ENCODE measurements at places on chromosomes 3 and 15.

DNA sequence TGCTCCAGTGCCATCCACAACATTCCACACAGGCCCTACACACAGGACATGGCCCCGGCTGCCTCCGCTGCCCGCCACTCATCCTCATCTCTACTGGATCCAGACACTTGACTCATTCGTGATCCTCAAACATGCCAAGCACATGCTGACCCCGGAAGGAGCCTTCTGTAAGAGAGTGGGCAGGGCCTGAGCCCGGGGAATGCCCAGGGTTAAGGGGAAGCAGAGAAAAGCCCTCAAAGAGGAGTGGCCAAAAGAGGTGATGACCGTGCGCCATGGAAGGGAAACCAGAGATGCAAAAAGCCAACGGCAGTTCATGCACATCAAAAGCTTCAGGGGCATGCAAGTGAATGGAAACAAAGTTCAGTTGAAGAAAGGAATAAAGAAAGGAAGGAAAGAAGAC lies 46.1 kb downstream of the RFTN1 start:
- DNase-seq: no peak

DNA sequence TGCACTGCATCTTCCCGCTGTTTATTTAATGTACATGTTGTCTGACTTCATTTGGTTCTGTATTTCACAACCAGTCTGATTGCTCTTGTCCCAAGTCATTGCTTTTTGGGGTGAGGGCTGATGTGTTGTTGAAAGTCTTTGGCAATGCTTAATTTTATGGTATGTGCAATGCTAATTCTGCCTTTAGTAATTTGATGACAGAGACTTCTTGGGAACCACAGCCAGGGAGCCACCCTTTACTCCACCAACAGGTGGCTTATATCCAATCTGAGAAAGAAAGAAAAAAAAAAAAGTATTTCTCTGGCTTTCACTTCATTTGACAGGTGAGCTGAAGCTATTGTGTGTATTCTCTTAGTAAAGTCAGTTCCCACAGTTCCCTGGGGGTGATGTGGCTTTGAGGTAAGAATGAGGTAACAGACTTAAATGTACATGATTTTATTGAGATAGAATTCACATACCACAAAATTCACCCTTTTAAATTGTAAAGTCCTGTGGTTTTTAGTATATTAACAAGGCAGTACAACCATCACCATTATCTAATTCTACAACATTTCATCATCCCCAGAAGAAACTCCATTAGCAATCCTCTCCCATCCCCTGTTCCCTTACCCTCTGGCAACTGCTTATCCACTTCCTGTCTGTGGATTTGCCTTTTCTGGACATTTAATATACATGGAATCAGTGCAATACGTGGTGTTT lies 97.3 kb downstream of the SLCO3A1 start:
- no peak for DNase-seq

DNA sequence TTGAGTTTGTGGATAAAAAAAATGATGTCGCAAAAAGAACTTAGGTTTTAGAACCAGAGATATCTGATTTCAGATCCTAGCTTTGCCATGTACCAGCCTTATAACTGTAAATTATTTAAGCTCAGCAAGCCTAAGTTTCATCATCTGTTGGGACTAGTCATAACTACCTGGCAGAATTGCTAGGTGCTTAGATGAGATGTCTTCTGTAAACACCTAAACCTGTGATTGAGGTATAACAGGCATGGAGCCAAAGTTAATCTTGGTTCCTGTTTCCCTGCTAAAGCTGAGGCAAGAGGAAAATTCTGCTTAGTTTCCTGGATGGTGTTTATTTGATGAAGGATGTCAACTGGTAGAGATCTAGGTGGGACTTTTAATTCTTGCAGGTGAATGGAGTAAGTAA lies 331.3 kb upstream of the RBMS3 start:
- no peak for DNase-seq

DNA sequence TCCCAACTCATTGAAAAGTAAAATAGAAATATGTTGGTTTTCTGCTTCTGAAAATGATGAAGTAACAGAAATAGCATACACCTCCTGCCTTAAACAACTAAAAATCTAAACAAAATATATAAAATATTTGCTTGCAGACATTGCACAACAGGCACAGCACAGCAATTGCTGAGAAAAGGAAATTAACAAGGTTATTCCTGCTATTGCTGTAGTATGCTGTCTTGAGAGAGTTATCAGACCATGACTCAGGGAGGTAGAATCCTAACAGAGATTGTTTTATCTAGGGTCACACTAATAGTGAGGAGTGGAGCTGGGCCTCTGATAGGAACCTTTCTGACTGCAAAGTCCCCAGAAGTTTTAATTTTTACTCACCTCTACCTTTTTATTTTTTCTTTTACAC lies 72.6 kb downstream of the ZBTB20 start:
- no peak for DNase-seq

GRCh38 chr3:48429960-48430707 lies at the start of gene PLXNB1:
Gene PLXNB1, minus strand, starts transcription at chr3:48430086. Its CDS starts 5,475 bp downstream, at chr3:48424611.
- no peak for DNase-seq

DNA sequence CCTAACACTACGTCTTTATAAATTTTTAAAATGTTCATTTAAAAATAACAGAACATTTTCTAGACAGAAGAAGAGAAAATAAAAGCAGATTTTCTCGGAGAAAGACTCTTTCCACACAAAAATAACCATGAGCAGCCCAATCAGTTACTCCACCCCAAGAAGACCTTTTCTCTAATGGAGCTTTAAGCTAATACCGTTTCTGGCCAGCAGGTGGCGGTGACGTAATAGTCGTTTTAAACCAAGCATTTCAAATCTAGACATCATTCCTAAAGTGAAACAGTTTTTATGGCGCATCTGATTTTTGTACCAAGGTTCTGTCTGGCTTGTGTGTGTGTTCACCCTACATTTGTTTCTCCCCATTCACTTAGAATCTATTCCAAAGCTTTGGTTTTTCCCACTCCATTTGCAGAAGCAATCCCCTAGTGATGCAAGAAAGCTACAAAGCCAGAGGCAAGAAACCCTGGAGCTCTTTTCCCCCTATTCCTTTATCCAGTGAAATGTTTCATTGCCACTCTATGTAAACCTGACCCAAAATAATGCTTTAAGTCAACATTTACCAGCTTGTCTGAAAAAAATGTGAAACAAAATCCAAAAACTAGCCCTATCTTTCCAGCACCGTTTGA lies 336.7 kb upstream of the IGF1R start:
- DNase-seq: no peak

DNA sequence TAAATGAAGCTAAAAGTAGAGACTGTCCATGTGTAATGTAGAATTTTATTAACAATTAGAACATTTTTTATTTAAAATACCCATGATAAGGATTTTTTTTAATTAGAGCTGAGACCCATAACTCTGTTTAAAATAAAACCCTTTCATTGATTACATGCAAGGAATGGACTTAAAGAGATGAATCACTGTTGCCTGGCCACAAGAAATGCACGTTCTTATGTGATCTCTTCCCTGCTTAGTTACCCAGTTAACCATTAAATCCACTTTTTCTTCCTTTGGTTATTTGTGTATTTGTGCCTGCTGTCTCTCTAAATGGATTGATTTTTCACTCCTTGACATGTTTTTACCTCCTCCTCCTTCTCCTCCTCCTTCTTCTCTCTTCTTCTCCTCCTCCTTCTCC lies 83.3 kb upstream of the SLITRK3 start:
- DNase-seq: no peak

GRCh38 chr3:9130345-9131305 lies 118.8 kb downstream of the SRGAP3 start:
- DNase-seq: no peak

- DNase-seq: no peak
These were observed 336.8 kb downstream of the PLCL2 start for GRCh38 chr3:17221529-17221928.

GRCh38 chr3:152466784-152467183 lies 198.1 kb downstream of the MBNL1 start:
- DNase-seq: peak; percentile 10

DNA sequence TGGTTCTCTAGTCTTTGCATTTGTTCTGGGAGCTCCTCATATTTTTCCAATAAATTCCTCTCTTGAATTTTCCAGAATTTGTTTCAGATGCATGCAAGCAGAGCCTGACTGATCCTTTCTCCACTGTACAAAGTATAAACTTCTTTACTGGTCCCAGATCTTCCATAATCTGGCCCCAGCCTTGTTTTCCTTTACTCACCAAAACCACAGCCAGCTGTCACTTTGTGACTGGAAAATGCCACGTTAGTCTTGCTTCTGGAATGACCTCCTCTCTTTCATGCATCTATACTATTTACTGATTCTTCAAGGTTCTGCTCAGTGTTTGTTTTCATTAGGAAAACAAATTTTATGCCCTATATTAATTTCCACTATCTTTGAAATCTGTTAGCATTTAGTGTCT lies 60.4 kb upstream of the SPPL2A start:
- no peak for DNase-seq

GRCh38 chr3:43872901-43873300 lies 182.2 kb downstream of the ABHD5 start:
- no peak for DNase-seq

- DNase-seq: no peak
These were observed 352.1 kb downstream of the MECOM start for GRCh38 chr3:169311381-169311780.

DNA sequence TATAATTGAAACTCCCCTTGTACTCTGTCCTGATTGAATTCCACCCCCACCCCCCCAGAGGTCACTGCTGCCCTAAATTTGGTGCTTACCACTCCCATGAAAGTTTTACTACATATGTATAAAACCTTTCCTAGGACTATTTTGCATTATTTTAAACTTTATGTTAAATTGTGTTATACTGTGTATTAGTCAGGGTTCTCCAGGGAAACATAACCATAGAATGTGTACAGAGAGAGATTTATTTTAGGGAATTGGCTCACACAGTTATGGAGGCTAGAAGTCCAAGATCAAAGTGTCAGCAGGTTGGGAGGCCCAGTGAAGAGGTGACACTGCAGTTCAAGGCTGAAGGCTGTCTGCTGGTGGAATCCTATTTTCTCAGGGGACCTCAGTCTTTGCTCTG lies 29.2 kb downstream of the BFSP2 start:
- DNase-seq: no peak

- DNase-seq: no peak
These were observed 19.2 kb downstream of the DZIP3 start for GRCh38 chr3:108608750-108609149.

DNA sequence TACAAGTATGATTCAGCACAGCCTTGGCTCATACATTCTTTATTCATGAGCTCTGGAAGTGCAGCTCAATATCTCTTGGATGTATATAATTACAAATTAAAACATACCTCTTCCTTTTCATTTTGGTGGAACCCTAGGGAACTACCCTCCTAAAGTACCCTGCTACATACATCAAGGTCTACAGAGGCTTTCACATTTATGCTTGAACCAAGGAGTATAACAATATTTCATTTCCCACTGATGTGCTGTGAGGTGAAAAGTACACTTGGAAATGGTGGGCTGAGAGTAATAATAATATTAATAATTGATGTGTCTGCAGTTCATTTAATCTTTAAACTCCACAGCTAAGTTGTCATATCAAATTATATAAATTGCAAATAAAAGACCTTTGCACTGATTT lies 142.2 kb upstream of the LRRC3B start:
- no peak for DNase-seq

DNA sequence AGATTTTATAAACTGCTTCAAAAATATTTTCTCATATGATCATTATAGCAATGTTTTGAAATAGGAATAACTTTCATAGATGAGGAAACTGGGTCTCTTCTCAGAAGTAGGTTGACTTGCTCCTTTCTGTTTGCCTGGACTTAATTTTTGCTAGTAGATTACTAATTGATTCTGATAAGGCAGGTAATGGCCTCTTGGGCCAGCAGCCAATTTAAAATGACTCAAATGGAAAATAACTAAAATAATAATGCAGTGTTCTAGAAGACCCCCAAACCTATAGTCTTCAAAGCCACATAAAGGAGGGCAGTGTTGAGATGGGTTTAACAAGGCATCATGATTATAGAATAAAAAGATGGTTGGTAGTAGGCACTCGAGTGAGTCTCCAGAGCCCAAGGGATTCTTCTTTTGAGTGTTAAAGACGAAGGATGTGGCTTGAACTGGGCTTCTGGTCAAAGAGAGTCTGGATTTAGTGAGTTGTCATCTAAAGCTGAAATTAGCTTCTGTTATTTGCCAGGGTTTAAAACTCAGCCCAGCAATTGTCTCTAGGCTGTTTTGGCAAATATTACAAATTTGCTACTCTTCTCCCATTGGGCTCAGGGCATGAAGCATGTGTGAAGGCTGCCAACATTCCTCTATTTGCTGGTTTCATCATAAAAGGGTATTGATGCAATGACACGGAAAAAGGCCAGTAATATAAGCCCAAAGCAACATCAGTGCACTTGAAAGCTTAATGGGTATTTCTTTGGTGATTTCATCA lies 297.1 kb upstream of the MEIS2 start:
- DNase-seq: no peak

GRCh38 chr3:66487465-66487864 lies 13.4 kb downstream of the LRIG1 start:
- DNase-seq: no peak

DNA sequence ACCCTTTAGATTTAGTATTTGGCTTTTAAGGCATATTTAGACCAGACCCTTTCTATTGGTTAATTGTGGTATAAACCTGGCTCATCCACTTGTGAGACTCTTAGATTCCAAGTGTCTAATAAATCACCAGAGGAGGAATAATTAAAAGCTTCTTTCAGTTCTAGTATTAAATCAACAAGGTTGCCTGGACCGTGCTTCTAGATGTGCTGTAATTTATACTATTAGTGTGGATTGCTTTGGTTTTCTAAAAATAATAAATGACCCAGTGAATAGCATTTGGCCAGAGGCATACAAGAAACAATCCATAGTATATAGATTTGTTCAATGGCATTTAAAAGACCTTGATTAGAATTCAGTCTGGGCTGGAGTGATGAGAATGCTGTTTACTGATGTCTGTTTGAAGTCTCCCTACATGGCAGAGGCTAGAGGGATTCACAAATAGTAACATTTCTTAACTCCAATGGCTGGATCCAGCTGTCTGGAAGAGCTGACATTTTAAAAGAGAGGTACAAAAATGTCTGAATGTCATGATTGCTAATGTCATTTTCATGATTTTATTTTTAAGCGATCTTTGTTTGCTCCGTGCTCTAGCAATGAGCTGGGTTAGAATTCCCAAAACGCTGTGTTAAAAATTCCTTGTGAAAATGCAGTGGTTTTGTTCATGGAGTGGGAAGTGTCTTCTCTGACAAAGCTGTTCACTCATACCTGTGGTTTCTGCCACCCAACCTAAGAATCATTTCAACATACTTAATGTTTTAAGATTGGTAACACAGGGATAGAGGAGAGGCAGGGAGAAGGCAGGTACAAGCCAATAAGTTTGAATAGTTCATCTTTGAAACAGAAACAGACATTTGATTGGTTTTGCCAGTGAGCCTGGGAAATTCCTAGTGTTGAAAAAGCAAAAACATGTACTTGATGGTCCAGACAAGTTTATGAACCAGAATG lies 89.9 kb downstream of the RBMS3 start:
- DNase-seq: no peak

- DNase-seq: no peak
These were observed 1077.0 kb downstream of the ROBO1 start for GRCh38 chr3:78690766-78691165.

DNA sequence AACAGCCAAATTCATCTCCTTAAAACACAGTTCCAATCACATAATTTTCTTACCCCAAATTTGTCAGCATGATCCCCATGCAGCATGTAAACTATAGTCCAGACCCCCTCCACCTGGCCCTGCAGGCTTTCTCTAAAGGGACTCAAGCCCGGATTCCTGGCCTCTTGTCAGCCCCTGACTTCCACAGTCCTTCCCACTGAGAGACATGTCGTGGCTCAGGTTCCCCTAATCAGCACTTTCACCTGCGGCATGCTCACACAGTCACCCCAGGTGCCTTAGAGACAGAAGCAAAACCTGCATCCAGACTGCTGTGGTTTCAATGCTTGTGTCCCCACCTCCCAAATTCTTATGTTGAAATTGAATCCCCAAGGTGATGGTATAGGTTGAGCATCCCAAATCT lies 372.7 kb upstream of the ATP10A start:
- no peak for DNase-seq
